Fibroblast of mammary gland (primary cell): ENCODE measurements at places on chromosomes 7 and 10.

- peak; percentile 14 for DNase-seq
Measured at GRCh38 chr10:13840036-13840435, 253.3 kb downstream of the PRPF18 start.

GRCh38 chr10:125201791-125202622 is 41.6 kb upstream of the CTBP2 start:
- DNase-seq: no peak

DNA sequence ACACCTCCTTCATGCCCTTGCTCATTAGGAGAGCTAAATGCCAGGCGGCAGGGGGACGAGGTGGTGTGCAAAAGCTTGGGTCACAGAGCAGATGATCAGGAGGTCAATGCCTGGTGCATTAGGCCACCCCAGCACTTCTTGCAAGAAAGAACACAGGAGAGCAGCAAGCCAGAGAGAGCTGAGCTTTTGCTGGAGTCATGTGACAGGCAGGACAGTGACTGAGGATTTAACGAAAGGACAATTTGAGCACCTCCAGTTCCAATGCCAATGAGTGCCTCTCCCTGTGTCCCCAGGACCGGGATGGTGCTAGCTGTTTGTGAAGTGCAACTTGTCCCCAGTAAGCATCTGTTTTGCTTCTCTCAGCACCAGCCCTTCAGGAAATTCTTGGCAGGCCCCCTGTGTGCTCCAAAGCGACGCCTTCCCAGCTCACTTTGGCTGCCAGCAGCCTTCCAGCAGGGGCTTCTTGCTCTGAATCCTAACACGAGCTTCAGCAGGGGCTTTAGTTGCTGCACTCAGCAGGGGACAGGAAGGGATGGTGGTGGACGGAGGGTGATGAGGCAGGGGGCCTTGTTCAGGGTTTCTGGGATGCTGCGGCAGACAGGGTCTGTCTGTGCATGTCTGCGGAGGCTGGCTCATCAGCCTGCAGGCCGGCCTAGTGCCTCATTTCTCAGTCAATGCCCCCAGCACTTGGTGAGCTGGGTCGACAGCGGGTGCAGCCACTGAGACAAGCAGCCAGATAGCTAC is 368.1 kb downstream of the RPS24 start:
- no peak for DNase-seq

GRCh38 chr7:16739863-16740622 is 13.5 kb upstream of the TSPAN13 start:
- DNase-seq: peak; percentile 98

GRCh38 chr10:31399631-31400030 is 80.6 kb downstream of the ZEB1 start:
- DNase-seq: peak; percentile 26
